Activated CD4-positive, alpha-beta T cell treated with anti-CD3 and anti-CD28 coated beads for 48 hours (primary cell): ENCODE measurements at places on chromosomes 7 and 10.

- DNase-seq, result no peak
Measured at GRCh38 chr10:11539191-11539868, 72.1 kb downstream of the USP6NL start.

DNA sequence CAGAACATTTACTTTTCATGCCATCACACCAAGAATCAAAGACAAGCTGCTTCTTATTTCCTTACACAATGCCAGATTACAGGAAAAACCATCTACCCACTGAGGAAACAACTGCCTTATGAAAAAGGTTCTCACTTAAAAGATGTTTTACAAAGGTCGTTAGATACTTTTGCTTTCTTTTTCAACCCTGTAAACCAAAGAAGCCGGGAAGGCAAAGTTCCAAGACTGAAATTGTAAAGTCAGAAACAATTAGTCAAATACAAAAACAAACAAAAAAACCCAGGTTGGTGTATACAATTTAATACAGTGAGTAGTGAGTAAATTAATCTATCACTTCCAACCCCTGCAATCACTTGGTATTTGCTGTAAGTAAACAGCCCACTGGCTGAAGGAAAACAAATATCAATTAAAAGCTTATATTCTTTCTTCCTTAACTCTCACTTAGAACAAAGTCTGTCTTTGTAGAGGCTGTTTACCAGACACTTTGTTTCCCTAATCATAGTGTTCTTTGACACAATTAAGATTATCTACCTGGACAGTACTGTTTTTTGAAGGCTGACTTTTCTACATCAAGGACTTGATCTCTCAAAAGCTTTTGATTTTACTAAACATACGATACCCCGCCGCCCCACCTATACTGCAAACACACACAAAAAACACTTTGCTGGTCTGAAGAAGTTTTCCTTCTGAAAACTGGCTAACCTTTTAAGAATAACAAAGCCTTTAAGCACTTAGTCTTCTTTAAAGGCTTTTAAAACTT is 18.1 kb downstream of the ERLIN1 start:
- DNase-seq, result no peak

GRCh38 chr7:1359051-1359400 is 100.2 kb downstream of the MICALL2 start:
- no peak for DNase-seq

- no peak for DNase-seq
Measured at GRCh38 chr7:131607291-131608115, 51.1 kb upstream of the PODXL start.

DNA sequence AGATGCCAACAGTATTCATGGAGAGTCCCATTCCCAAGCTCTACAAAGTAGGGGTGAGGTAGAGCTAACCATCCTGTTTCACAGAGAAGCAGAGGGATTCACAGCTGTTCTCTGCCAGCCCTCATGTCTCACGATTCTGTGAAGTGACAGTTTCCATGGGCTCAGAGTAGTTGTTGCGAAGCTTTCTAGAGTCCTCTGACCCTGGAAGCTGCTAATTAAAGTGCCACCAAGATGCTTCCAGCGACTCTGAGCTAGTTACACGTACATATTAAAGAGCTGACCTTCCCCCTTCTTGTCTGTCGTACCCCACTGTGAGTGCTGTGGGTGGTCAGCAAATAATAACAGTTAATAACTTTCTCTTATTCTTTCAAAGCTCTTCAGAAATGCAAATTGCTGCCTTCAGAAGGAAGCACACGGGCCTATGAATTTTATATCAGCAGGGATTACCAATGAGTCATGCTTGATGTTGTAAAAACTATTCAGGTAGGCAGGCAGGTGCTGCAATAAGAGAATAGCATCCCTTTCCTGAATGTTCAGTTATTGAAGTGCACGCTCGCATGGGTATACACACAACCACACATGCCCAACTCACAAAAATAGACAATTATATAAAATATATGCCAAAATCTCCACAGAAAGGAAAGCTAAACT is 34.1 kb downstream of the DNAJB9 start:
- DNase-seq, result no peak

GRCh38 chr7:150966002-150966401 is 12.1 kb downstream of the KCNH2 start:
- DNase-seq, result no peak

DNA sequence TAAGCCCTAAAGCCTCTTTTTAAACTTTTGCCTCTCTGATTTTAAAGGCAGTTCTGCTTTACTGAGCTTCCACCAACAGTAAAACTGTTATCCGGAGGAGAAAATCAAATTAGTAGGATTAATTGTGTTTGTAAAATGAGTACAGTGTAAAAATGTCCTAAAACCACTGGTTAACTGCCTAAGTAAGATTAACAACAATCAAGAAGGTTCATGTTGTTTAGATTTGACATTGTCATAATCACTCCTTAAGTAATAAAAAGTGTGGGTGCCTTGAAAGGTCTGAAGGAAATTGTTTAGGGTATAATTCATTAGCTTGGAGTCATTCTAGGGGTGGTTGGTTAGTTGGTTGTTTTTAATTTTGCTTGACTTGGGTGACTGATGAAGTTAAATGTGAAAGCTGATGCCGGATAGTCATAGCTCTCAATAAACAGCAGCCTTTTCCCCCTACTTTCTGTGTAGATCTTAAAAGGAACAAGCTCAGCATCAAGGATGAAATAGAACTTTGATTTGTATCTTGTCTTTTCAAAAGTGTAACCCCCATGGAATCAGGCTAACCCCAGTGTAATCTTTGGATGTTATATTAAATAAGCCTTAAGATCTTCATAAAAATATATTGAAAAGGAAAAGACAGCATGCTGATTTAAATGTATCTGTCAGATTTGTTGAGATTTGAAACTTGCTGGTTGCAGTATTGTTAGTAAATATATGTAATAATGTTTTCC is 148.3 kb downstream of the ARID5B start:
- no peak for DNase-seq

DNA sequence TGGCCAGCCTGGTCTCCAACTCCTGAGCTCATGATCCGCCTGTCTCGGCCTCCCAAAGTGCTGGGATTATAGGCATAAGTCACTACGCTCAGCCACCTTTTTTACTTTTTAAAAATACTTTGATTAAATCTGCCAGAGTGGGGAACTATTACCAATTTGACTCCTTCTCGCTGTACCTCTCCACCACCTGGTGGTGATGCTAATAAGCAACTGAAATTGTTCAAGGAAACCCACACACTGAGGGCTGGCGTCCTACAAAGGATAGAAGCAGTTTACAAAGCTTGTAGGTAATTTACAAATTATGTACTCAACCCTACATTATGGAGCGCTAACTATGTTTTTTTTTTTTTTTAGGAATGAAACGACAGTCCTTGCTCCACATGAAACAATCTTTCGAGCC is 111.1 kb downstream of the CPED1 start:
- DNase-seq, result no peak

DNA sequence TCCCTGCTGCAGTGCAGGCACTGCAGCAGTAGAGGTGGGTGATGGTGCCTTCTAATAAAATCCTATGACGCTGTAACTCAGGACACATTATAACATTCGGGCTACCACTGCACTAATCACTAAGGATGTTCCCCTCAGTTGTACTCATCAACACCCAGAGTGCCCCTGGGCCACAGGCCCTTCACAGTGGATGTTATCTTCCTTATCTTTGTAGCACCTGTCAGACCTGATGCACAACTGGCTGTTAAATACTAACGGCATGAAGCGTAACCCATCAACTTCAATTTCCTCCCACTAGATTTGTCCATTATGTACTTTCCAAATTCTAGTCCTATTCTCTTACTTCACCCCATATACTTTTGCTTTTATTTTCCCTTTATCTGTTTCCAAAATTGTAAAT is 66.3 kb downstream of the PARD3 start:
- no peak for DNase-seq

DNA sequence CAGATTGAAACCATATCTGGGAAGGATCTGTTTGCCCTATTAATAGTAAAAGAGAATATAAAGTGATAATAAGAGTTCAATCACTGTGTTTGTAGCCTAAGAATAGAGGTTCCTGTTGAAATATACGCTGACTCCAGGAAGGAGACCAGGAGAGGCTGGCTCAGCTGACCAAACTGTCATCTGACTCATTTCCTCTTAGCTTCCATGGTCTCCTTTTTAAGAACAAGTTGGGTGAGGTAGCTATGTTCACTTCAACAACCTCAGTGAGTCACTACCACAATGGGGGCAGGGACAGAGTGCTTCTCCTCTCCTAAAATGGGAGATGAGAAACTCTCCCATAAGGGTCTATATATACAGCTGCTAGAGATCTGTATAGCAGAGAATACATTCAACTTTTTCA is 543.3 kb downstream of the CALN1 start:
- DNase-seq, result peak; percentile 3

DNA sequence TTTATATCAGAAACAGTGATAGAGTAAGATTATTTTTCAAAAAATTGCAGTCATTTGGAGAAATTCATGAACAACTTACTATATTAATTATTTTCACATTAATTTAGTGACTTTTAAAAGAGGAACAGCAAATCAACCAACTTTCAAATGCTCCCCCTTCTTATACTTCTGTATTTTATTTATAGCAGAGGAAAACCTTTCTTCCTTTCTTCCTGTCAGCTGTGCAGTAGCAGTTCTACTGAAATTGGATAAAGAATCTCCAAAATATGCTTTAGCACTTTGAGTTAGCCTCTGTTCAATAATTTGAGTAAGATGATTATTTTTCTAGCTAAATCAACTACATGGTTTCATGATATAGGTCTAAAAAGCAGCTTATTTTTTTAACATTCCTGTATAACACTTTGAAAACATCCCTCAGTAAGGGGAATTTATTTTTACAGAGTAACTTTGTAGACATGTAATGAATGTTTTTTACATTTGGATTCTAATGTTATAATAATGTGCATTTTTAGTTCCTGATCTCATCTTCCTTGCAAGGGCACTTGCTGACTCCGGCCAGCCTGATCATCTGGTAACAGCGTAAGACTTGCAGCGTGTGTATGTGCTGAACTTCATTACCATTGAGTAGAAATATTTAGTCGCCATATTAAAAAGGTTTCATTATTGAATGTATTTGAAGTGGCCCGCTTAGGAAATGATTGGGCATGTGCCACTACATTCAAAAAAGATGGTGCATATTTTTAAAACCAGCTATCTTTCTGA is 158.3 kb upstream of the HDAC9 start:
- DNase-seq, result no peak

- DNase-seq, result no peak
Measured at GRCh38 chr10:110508806-110509544, 11.3 kb downstream of the DUSP5 start.

DNA sequence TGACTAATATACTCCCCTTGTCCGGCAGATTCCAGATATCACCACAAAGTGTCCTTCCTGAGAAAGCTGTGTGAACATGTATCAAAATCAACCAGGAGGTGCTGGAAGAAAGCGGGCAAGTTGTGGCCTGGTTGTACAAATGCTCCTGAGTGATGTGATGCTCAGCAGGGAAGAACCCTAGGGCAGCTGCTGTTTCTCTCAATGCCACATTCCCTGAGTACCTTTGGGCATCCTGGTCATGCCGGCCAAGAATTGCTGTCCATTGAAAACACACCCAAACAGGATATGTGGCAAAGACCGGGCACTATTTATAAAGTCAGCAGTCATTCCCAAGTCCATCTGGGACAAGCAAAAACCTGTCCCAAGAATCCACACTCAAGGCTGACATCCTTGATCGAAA is 7.8 kb upstream of the ADCY1 start:
- DNase-seq, result no peak

DNA sequence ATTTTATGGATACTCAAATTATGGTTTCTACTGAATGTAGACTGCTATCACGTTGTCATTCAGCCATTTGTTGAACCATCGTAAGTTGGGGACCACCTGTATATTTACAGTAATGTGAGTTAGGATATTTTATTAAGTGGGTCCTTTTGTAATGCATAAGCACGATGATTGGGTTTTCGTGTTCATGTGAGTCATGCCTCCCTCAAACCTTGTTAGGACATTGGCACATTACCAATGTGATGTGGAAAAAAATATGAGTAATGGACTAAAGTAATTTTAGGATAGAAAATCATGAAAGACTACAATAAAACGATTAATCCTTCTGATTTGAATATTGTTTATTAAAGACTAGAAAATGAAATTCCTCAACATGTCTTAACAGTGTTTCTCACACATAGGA is 8.7 kb downstream of the SMC3 start:
- DNase-seq, result no peak

DNA sequence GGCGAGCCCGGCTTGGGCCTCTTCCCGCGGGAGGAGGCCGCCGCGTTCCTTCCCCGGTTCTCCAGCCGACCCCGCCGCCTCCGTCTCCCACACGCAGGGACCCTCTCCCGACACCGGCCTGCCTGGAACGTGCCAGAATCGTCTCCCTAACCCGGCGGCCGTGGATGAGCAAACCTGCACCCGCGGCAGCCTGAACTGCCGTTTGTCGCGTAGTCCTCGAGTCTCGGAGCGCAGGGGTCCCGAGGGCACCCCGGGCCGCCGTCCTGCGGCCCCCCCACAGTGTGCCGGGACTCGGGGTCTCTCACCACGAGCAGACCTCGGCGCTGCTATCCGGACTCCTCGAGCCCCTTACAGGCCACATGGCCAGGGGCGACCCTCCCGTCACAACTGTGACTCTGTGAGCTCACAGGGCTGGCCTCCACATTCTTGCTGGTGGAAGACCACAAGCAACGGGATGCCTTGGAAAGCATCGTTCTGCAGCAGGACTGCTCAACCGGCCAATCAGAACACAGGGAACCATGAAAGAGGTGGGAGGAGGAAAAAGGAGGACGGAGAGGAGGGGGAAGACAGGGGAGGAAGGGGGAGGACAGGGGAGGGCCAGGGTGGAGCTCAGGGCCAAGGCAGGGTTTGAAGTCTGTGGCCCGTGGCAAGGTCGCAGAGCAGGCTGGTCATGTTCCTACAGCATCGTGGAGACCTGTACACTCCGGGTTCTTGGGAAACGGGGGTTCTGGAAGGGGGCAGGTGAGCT is 276.9 kb downstream of the DNAJB6 start:
- DNase-seq, result no peak

- peak; percentile 5 for DNase-seq
Measured at GRCh38 chr7:116499168-116500077, at the start of gene CAV2. Gene CAV2 (plus strand): TSS chr7:116499738. CDS start chr7:116499782, 44 bp downstream.

DNA sequence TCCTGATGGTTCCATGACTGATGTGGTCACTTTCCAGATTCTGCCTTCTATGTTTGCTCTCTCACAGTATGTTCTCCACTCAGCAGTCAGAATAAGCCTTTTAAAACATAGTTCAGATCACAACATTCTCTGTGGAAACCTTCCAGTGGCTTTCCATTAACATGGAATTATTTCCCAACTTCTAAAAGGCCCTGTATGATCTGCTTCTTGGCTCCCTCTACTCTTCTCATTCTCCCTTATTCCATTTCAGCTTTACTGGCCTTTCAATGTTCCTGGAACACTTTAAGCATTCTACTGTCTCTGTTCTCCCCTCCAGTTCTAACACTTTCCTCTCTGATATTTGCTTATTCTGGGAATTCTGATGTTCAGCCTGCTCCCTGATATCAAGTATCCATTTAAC is 325.6 kb downstream of the THSD7A start:
- no peak for DNase-seq

GRCh38 chr7:43516581-43517342 is 66.1 kb upstream of the STK17A start:
- DNase-seq, result peak; percentile 4

DNA sequence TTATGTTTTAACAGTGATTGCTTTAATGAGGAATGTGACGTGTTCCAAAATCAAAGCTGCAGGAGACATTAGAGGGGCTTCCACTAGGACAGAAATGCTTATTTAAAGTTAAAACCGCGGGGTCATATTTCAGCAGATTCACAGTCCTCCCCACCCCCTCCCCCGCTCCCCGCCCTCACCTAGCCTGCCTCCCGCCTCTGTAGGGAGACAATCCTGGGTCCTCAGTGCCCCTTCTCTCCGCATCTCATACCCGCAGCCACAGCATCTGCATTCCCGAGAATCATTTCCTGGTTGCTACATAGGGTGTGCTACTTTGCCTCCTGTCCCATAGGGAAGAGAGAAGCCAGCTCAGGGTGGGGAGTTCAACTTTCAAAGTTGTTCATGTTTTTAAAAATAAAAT is 3.1 kb upstream of the DRGX start:
- DNase-seq, result no peak
